ENCODE measurements at places on chromosomes 3 and 15. TPM values are rescaled to one million over a fixed set of nuclear protein-coding genes. Genes with fewer than 3 reads are reported as not detected.
A peak's percentile ranks its signal among the peaks of the same experiment; 100 is the strongest.

Gene ICE2
- total RNA-seq, result 29.1 TPM

Gene PLCH1
- total RNA-seq, result 0.40 TPM

- ATAC-seq, result no peak
Measured at GRCh38 chr3:71659864-71660591, 65.2 kb downstream of the EIF4E3 start.

- no peak for ATAC-seq
Measured at GRCh38 chr3:122057671-122058070, 2.5 kb downstream of the CD86 start.

Gene ST3GAL6
- total RNA-seq, result 1.1 TPM

- ATAC-seq, result no peak
Measured at GRCh38 chr3:147941969-147942368, 532.8 kb downstream of the ZIC1 start.

DNA sequence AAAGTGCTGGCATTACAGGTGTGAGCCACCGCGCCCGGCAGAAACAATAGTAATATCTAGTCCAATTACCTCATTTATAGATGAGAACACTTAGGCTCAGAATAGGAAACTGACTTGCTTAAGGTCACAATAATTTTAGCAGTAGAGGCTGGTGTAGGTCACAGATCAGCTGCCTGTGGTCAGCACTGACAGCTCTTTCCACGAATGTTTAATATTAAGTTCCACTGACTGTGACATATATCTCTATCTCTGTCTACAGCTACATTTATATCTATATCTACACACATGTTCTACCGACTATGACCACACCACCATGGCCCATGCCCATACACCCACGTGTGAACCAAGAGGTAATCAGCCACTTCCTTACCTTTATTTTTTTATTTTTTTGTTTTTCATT lies 40.2 kb upstream of the DLG1 start:
- no peak for ATAC-seq

DNA sequence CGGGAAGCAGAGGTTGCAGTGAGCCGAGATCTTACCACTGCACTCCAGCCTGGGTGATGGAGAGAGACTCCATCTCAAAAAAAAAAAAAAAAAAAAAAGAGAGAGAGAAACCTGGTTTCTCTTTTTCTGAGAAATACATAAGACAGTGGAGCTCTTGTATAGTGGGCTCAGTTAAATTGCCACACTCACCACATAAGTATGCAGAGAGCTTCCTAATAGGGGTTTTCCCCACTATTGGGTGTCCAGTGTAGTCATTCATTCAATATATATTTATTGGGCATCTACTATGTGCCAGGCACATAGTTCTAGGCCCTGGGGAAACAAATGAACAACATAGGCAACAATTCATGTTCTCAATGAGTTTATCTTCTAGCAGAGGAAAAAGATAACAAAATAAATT lies 48.9 kb upstream of the FMN1 start:
- ATAC-seq, result no peak

Gene TMEM108
- 0.60 TPM for total RNA-seq

Gene MORF4L1
- total RNA-seq, result 128 TPM

GRCh38 chr3:77684115-77684514 lies 644.2 kb downstream of the ROBO2 start:
- ATAC-seq, result no peak

Gene GRM7
- total RNA-seq, result not detected

GRCh38 chr15:57312318-57313133 lies 63.8 kb upstream of the CGNL1 start:
- no peak for ATAC-seq

- no peak for ATAC-seq
Measured at GRCh38 chr3:146590521-146590920, 14.6 kb downstream of the PLSCR5 start.

DNA sequence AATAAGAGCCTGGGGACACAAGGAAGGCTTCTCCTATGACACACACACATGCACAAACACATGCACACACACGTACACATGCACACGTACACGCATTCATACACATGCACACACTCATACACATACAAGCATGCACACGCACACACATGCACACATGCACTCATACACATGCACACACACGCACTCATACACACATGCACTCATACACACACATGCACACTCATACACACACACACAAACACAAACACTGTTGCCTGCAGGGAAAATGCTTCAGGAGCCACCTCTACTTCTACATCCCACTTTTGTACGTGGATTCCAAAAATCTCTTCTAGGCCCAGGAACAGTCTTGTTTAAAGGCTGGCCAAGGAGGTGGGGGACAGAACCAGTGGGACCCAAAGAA lies 20.7 kb upstream of the NR2E3 start:
- ATAC-seq, result no peak

- ATAC-seq, result no peak
Measured at GRCh38 chr3:66473181-66473580, 27.6 kb downstream of the LRIG1 start.

DNA sequence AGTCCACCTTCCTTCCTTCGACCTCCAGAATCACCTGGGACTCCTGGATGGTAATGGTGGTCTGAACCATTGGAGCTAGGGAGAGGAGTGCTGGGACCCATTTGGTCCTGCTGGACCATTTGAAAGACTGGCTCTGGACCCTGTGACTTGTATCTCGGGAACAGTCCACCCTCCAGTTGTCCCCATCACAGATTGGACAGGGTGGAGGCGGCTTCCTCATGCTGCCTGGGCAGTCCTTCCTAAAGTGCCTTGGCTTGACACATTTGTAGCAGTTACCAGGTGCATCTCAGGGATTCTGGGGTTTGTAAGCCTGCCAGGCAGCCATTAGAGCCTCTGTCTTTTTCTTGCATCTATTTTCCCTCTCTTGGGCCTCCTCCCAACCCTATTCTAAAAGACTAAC lies 758.1 kb downstream of the NAALADL2 start:
- no peak for ATAC-seq

DNA sequence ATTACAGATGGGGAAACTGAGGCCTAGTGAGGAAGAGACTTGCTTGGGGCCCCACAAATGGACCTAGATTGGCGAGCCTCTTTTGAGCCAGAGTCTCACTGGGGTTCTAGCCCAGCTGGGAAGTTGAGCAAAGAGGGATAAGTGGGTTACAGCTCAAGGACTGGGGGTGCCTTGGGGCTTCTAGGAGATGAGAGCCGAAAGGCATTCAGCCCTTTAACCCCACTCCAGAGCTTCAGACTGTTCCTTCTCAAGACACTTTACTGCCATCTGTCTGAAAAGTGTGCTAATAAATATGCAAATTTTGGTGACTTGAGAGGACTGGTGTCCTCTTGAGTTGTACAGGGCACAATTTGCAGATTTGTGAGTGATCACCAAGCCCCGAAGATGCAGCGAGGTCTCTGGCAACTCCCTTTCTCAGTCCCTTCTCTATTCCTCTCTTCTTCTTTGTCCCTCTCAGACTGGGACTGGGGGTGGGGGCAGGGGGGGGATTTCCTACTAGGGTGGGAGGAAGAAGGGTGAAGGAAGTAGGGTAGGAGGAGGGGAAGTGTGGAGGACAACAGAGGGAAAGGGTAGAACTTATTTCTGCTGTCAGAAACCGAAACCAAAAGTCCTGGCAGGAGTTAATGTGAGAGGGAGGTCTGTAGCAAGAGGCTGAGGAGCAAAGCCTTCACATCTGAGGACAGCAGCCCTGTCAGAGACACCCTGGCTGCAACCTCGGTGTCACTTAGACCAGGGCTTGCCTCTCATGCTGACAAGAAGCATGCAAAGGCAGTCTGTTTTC lies 16.2 kb upstream of the ANKDD1A start:
- ATAC-seq, result peak; percentile 10

GRCh38 chr3:127296166-127296565 lies 8.3 kb upstream of the PRR20G start:
- no peak for ATAC-seq

DNA sequence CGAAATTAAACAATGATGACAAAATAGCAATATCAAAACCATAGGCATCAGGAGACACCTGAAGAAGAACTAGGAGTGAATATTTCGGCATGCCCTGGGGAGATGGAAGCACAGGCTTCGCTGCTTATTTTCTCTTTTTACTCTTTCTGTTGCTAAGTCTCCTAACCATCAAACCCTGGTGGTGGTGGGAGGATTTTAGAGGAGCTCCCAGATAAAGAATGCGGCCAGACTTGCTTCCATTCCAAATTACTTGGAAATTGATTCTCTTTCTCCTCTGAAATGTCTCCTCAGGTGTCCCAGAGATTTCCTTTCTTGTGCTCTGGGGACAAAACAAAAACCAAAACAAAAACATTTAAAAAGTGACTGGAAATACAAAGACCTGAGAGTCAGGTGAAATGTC lies 243.0 kb downstream of the KBTBD8 start:
- no peak for ATAC-seq

DNA sequence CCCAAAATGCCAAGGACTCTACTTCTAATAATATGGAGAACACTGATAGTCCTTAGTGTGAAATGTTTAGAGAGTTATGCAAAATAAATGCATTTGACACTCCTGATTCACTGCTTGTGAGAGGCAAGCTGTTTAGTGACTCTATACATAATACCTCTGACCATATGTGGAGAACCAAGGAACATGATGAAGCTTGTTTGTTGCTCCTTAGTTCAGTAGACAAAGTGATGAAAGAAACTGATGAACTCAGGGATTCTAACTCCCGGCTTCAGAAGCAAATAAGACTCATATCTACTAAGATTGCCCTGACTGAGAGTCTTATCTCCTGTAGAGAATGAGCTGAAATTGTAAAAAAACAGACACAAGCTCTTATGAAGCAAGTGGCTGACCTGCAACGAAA lies 41.3 kb downstream of the PEX5L start:
- no peak for ATAC-seq

GRCh38 chr3:193768070-193768394 lies 175.0 kb downstream of the OPA1 start:
- no peak for ATAC-seq

DNA sequence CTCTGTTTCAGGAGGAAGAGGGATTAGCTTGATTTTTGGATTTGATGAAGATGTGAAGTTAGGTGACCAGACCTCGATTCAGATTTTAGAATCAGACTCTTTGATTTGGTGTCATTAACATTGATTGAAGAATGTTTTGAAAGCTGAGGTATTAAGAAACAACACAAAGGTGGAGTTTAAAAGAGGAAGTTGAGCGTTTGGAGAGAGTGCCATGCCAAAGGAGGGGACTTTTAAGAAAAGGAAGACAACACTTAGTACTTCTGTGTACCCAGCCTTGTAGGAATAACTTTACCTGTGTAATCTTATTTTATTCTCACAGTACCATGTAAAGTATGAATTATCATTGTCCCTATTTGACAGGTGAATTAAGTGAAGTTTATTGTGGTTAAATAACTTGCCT lies 34.4 kb downstream of the PPARG start:
- ATAC-seq, result no peak

- peak; percentile 84 for ATAC-seq
Measured at GRCh38 chr15:89513284-89513683, 16.9 kb upstream of the RHCG start.

GRCh38 chr3:36060950-36061349 lies 319.4 kb upstream of the STAC start:
- ATAC-seq, result no peak

- ATAC-seq, result no peak
Measured at GRCh38 chr3:132042681-132043080, 7.9 kb upstream of the CPNE4 start.

Gene CXCR6
- 0.28 TPM for total RNA-seq

Gene LRRC15
- total RNA-seq, result 0.04 TPM

GRCh38 chr15:66713843-66714508 lies 11.9 kb downstream of the SMAD6 start:
- ATAC-seq, result no peak

GRCh38 chr3:144746631-144747030 lies 775.0 kb downstream of the DIPK2A start:
- no peak for ATAC-seq

Gene PIAS1
- total RNA-seq, result 24.4 TPM

GRCh38 chr3:159548675-159549335 lies 439.8 kb upstream of the IL12A start:
- ATAC-seq, result no peak

- no peak for ATAC-seq
Measured at GRCh38 chr15:51322621-51323296, 15.6 kb downstream of the CYP19A1 start.

DNA sequence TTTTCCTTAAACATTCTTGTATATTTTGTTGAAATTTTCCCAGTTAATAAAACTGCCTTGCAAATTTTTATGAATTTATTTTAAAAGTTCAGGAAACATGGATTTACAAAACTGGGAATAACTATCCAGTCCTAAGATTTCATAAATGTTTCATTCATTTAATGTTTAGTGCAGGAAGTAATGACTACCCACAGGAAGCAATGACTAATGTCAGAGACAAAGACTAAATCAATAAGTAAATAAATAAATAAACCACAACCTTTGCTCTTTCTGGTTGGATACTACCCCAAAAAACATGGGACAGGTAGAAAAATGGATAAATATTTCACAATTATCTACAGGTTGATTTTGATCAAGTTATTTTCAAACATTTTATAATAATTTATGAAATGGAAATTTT lies 48.8 kb upstream of the TMCO5A start:
- ATAC-seq, result no peak

GRCh38 chr3:147934451-147935180 lies 525.5 kb downstream of the ZIC1 start:
- ATAC-seq, result no peak

DNA sequence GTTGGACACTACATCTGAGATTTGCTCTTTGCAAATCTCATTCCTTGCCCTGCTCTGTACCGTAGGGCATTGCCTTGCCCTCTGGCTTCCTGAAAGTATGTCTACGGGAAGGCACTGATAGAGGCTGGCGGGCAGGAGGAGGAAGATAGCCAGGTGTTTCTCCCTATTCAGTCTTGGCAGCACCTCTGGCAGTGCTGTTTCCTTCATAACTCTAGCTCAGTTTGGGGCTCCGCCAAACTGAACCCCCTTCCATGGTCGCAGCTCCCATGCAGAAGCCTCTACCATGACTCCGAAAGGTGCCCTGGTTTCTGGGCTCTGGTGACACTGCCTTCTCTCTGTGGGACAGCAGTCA lies 122.3 kb upstream of the PRR20G start:
- no peak for ATAC-seq

Gene BCHE
- 0.28 TPM for total RNA-seq

Gene SNAP23
- total RNA-seq, result 34.4 TPM

DNA sequence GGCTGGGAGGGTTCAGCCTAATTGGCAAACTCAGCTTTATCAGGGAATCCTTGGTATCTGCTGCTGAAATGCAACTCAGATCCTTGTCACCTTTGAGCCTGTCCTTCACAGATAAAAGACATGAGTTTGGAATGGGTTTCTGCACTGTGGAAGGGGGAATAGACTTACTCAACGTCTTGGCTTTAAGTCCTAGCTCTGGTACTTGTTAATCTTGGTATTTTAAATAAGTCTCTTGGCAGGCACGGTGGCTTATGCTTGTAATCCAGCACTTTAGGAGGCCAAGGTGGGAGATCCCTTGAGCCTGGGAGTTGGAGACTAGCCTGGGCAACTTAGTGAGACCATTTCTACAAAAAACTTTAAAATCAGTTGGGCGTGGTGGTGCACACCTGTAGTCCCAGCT lies 55.1 kb upstream of the ATOSA start:
- ATAC-seq, result no peak

GRCh38 chr3:6540981-6541380 lies 319.9 kb upstream of the GRM7 start:
- no peak for ATAC-seq

GRCh38 chr3:196193133-196193735 lies 18.0 kb downstream of the ZDHHC19 start:
- ATAC-seq, result no peak

Gene HDGFL3
- 19.1 TPM for total RNA-seq

Data from esophagus mucosa (tissue), 1 donor.